DMS79 treated with DMSO at 0.1 percent for 48 hours (cell line): ENCODE measurements at places on chromosomes 3 and 15.

DNA sequence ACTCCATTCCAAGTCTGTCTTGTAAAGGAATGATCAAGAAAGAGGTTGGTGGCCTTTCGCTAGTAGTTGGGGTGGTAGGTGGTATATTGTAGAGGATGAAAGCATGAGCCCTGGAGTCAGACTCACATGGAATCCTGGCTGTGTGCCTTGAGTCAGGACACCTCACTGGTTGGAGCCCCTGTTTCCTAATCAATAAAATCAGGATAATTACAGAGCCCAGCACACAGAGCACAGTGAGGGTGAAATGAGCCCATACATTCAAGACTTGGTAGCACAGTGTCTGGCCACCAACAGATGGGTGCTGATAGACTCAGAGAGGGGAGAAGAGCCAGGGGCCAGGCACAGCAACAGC, 95.1 kb upstream of the MYZAP start:
- DNase-seq: no peak

- no peak for DNase-seq
These were observed 73.6 kb upstream of the ACAD9 start for GRCh38 chr3:128805772-128806171.

DNA sequence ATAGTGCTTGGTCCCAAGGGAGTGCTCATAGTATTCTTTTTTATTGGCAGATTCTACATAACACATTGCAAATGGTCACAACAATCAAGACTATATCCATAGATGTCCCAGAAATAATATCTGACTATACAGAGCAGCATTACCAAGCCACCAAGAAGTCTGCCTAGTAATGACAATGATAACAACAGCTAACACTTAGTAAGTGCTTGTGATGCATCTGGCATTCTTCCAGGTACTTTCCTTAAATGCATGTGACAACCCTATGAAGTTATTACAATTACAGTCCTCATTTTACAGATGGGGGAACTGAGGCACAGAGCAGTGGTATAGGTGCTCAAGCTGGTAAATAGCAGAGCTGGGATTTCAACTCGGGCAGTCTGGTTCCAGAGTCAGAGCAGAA, 49.6 kb upstream of the ICE2 start:
- no peak for DNase-seq

DNA sequence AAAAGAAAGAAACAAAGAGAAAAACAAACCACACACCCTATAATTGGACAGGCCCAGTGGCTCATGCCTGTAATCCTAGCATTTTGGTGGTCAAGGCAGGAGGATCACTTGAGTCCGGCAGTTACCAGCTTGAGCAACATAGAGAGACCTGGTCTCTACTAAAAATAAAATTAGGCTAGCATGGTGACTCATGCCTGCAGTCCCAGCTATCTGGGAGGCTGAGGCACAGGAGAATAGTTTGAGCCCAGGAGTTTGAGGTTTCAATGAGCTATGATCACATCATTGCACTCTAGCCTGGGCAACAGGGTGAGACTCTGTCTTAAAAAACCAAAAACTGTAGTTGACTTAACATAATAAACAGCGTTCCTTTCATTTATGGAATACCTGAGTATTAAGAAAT, 72.3 kb upstream of the ST3GAL6 start:
- DNase-seq: no peak

DNA sequence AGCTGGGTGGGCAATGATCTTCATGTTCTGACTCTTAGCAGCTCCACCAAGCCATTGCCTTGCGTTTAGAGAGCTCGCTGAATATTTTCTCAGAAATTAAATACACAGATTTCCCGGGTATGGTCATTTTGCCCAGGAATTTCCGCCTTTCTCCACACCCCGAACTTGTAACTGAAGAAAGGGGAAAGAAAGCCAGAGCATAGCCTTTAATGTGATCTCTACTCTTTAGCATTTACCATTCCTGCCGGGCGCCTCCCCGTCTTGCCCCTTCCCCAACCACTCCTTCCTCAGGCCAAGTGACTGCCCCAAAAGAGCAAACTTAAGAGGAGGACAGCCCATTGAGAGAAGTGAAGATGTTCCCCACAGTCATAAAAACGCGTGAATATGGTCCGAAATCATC, 53.1 kb downstream of the LMCD1 start:
- DNase-seq: no peak

DNA sequence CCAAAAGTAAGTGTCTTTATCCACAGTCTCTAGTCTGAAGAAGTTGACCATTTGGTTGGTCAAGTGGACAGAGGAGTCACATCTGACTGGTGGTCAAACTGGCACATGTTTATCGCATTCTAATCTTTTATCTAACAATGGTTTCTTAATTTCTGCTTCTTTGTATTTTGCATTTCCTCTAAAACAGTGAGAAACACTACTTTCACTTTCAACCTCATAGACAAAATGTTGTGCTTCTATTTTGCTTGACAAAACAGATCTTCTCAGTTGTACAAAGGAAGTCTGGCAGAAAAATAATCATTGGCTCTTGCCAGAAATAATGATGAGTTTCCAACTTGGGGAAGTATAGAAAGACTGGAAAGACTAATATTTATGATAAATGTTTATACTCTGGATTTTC, 103.9 kb downstream of the MME start:
- DNase-seq: no peak

DNA sequence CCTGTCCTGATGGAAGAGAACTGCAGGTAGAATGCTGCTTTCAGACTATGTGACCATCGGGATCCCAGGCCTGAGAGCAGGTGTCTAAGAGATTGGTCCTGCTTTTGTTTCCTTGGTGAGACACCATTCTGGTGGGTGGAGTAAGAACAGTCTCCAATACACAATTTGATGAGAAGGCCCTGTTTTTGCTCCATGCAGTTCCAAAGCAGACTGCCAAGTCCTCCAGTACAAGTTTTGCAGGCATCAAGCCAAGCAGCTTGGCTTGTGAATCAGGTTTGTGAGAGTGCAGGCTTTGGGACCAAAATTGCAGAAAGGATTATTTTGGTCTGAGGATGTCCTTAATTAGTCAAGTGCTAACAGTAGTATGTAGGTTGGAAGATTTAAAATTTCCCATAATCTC, 381.6 kb downstream of the FOXP1 start:
- DNase-seq: no peak

DNA sequence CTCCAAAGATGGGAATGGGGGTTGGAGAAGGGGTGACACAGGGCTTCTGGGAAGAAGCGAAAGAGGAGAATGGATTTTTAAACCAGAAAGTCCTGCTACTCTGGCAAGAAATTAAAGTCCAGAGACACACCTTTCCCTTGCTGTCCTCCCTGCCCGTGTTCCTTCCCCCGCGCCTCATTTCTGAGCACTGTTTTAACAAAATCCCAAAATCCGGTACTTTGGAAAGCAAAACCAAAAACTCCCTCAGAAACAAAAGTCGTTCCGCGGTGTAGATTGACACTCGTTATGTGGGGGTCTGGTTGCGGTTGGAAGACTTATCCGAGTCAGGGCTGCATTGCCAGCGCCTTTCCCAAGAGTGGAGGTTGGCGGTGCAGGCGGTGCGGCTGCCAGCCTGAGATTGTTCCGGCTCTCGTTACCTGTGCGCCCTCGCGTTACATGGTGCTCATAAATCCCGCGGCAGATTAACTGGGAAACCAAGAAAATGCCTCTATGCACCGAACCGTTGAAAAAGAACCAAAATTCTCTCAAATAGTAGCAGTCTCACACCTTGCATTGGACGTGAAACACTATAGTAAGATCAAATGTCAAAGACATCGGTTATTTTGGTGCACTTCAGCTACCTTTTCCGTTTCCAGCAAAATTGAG, 217.7 kb downstream of the MEIS2 start:
- DNase-seq: peak; percentile 13

- DNase-seq: no peak
These were observed 16.0 kb upstream of the ZNF710 start for GRCh38 chr15:89985111-89985510.

DNA sequence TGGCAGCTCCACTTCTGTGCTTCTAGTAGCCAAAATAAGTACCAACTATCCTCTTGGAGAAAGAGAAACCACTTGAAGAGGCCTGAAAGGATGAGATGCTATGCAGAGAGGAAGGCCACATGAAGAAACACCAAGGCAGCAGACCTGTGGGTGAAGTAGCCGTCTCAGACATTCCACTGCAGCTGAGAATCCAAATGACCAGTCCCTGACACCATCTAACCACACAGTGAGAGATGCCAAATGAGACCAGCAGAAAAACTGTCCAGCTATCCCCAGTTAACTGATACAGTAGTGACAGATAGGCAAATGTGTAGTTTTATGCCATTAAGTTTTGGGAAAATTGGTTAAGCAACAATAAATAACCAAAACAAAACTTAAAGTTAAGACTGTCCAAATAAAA, 47.9 kb upstream of the ZSCAN2 start:
- no peak for DNase-seq

DNA sequence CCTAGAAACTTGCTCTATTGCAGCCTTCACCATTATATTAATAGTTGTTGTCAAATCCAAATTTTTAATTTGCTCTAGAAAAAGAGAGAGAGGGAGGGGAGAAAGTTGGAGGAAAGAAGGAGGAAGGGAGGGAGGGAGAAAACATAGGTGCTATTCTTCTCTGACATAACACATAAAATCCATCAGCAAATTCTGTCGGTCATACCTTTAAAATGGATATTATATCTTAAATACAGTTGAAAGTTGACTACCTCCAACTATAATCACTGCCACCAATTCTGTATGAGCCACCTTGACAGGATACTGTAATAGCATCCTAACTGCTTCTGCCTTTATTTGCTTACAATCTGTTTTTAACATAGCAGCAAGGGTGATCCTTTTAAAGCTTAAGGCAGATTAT, 314.7 kb upstream of the ALCAM start:
- no peak for DNase-seq

DNA sequence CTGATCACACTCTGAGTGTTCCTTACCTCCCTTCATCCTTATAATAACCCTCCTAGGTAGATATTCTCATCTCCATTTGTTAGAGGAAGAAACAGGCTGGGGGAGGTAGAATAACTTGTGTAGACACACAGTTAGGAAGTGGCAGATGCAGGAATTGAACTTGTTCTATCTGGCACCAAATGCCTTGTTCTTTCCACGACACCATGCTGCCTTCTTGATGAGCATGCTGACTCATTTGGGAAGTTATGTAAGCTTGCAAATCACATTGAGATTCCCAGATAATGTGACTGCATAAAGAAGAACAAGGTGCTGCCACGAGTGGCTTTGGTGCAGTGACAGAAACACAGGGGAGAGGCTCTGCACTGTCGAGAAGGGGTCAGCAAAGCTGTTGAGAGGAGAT, 27.5 kb upstream of the NDUFB4 start:
- no peak for DNase-seq

GRCh38 chr15:73732930-73733329, 20.2 kb downstream of the INSYN1 start:
- DNase-seq: peak; percentile 38

GRCh38 chr3:186493525-186494255, 50.5 kb downstream of the CRYGS start:
- DNase-seq: no peak

DNA sequence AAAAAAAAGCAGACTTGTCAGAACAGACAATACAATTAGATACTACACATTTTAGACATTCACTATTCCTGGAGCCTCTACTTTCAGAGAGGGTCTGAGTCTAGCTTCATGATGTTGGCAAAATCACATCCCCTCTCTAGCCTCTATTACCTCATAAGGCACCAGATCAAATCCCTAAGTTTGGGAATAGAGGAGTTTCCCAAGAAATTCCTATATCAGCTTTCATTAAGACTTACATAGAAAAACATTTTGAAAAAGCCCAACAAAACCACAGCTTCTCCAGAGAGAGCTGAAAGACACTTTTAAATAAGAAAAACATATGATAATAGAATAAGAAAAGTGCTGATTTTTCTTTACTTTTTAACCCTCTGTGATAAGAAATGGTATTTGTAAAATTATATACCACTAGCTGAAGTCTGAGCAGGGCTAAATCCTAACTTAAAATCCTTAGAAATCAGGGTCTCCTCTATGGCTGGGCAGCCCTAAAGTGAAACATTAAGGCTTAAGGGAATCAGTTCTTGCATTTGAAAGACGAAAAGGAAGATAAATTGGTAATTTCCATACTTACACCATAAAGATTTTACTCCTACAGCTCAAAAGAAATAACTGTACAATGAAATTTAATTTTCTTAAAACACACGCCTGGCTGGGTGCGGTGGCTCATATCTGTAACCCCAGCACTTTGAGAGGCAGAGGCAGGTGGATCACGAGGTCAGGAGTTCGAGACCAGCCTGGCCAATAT, 4.3 kb downstream of the TBC1D2B start:
- no peak for DNase-seq

DNA sequence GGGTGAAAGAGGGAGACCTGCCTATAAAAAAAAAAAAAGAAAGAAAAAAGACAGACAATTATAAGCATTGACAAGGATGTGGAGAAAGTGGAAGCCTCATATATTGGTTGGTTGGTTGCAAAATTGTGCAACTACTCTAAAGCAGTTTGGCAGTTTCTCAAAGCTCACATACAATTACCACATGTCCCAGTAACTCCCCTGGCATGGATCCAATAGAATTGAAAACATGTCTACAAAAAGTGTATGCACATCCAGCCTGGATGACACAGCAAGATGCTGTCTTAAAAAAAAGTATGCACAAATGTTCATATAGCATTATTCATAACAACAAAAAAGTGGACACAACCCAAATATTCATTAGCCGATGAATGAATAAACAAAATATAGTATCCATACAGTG, 19.5 kb downstream of the SETMAR start:
- no peak for DNase-seq

GRCh38 chr3:54518011-54518675, 395.8 kb downstream of the CACNA2D3 start:
- no peak for DNase-seq

GRCh38 chr3:89046661-89047060, 60.8 kb upstream of the EPHA3 start:
- no peak for DNase-seq

GRCh38 chr15:63805993-63806980, 27.5 kb downstream of the HERC1 start:
- DNase-seq: no peak

- DNase-seq: no peak
These were observed 151.2 kb downstream of the FOXP1 start for GRCh38 chr3:71432044-71432975.

DNA sequence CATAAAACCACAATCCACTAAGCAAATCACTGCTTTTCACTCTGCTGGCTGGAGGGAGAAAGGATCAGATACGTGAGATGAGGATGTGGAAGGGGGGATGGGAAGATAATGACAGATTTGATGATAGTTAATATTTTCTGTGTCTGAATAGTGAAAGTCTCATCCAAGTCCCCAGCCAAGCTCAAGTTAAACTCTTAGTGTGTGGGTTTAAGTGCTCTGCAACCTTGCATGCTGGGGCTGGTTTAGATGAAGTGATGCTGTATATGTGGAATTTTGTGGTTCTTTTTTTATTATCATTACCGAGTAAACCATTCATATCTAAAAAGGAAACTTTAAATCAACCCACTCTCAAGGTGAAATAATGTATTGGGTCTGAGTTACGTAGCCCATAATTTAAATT, 111.0 kb downstream of the TPRG1 start:
- no peak for DNase-seq

- no peak for DNase-seq
These were observed 77.4 kb upstream of the PTPRG start for GRCh38 chr3:61483997-61484396.

GRCh38 chr3:101849714-101850245, 466 bp downstream of the NFKBIZ start:
- DNase-seq: peak; percentile 48
